ENCODE measurements at places on chromosomes 5 and 9.

GRCh38 chr5:111738118-111738517 lies 18.9 kb downstream of the NREP start:
- DNase-seq: no peak

GRCh38 chr9:136364942-136365774 lies 1.6 kb upstream of the DNLZ start:
- no peak for DNase-seq

GRCh38 chr5:126233256-126233655 lies 190.0 kb upstream of the GRAMD2B start:
- no peak for DNase-seq

GRCh38 chr5:115796656-115797055 lies 19.8 kb downstream of the CDO1 start:
- no peak for DNase-seq

DNA sequence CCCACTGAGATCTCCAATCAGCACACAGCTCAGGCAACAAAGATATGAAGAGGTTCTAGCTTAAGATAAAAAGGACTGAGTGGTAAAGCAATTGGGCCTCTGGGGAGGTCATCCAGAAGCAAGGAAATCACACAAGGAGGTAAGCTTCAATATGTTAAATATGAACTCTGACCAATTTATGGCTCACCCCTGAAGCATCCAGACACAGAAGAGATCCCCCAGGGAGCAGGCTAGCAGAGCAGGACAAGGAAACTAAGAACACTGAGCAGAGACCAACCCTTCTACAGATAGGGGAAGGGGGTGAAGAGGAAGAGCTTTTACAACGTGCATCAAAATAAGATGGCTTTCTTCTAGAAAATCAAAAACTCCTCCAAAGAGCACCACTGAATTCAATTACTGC lies 616.2 kb downstream of the DNAH5 start:
- no peak for DNase-seq

- DNase-seq: no peak
Observed at GRCh38 chr5:14665101-14665822, 744 bp downstream of the OTULIN start.

DNA sequence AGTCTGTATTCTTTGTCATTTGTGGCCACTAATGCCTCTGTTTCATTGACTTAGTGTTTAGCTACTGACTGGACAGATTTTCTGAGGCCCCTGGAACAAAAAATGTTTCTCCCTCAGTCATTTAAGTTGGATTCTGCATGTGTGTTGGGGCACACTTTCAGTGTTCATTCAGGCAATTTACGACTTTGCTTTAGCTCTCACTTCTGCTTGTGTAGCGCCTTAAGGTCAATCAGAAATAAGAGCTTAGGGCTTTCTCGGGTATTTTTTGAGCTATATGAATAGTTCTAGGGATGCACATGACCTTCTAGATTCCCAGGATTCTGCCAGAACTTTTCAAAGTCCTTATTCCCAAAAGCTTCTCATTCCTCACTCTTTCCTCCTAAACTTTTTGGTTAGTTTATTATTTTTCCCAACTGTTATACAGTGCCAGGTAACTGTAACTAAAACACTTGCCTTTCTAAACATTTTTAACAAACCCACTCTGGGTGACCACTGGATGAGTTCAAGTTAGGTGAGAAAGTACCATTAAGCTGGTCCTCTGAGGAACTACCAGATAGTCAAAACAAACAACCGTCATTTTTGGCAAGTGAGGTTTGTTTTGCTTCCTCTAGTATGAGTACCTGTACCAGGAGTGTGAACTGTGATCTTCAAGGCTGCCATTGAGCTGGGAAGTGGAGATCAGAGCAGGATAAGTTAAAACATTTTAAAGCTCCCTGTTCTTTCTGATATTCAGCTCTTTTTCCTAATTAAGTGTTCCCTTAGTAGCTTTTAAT lies 571.3 kb upstream of the TLE4 start:
- DNase-seq: no peak

DNA sequence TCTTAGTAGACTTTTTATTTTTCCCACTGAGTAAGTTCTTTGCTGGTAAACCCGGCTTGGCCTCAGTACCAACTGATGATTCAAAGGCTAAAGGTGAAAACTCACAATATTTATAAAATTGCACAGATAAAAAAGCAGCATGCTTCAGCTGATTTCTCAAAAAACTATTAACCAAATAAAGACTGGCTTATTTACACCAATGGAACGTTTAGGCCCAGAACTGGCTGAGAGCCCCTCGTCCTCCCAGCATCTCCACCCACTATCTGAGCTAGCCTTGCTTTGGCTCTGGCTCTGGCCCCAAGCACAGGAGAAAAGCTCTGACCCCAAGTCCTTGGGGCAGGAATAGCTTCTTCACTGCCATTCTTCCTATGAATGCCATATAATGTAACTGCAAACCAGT lies 68.5 kb downstream of the SPTLC1 start:
- DNase-seq: no peak

DNA sequence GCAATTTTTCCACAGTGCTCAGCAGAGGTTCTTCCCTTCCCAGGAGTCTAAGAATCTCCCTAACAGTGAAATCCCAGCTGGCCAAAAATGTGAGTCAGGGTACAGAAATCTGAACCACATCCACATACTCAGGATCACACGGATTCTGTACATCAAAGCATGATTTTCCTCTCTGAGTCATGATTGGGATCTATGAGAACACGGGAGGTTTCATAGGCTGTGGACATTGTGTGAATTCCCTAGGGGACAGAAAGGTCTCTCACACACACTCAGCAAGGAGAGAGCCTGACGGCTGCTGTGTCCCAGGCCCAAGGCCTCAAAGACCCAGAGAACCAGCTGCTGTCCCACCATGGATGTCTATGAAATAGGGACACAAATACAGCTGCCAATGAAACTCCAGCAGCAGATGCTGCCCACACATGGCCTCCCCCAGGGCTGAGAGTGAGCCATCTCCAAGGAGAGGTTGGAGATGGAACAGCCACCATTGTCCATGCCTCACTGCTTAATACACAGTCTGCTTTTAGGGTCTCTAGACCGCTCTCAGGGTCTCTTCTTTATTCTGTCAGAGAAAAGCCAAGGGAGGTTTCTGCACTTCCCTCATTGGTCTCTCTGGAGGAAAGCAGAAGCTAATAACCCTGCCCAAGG lies 102.7 kb downstream of the ADAMTS12 start:
- no peak for DNase-seq

DNA sequence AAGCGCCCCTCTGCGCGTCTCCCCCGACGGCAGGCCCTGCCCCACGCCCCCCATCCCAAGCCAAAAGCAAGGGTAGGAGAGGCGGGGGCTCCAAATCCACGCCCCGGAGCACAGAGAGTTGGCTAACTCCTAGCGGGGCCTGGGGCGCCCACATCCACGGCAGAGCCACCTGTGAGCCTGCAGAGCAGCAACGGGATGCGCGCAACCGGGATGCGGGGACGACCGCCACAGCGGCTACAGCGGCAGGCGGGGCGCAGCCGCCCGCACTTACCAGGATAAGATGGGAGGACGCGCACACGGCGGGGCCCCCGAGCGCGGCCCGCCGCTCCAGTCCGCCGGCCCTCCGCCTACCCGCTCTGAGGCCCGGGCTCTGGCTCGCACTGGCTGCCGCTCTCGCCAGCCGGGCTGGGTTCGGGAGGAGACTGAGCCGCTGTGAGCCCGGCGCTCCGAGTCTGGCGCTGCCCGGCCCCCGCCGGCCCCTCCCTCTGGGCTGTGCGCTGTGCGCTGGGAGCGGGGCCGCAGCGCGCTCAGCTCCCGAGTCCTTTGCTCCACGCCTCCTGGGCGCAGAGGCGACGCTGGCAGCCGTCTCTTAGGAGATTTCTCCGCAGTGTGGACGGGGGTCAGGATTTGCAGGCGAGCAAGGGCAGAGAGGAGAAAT lies at the start of gene SLC24A2:
Gene SLC24A2 (minus strand): TSS at position 424 of the 658 bp plus-strand sequence.
- DNase-seq: peak; percentile 34

DNA sequence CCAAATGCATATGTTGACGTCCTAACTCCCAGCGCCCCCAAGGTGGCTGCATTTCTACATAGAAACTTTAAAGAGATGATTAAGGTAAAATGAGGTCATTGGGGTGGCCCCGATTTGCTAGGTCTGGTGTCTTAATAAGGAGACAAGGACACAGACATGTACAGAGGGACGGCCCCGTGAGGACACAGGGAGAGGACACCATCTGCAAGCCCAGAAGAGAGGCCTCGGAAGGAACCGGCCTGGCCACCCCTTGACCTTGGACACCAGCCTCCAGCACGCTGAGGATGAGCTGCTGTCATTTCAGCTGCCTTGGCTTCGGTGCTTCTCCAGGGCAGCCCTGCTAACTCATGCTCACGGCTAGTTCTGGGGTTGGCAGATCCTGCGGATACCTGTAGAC lies 73.2 kb downstream of the MRPL36 start:
- DNase-seq: no peak

DNA sequence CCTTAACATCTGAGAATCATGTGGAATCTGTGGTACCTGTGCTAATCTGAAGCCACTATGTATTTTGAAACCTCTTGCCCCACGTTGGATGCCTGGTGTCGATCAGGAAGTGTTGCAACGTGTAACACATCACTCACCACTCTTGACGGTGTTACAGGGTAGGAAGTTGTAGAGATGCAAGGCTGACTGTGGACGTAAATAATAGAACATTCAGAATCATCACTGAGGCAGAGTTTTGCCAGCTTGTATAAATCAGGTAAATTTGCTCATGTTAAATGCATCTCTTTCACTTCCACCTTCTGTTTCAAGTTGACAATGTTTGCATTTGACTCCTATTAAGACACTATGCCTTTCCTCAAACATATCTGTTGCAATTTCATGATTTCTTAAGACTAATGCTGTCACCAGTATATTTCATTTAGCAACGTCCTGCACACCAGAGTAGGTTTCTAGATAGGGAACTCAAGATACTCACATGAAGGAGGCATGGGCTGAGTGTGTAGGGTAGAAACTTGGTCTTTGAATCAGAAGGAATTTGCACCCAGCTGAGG lies 38.1 kb downstream of the BASP1 start:
- DNase-seq: no peak

- no peak for DNase-seq
Observed at GRCh38 chr9:88308831-88309560, 79.2 kb upstream of the SPIN1 start.

GRCh38 chr5:27381686-27382085 lies 343.3 kb upstream of the CDH9 start:
- no peak for DNase-seq

- DNase-seq: no peak
Observed at GRCh38 chr5:132089363-132089762, 15.8 kb downstream of the CSF2 start.

DNA sequence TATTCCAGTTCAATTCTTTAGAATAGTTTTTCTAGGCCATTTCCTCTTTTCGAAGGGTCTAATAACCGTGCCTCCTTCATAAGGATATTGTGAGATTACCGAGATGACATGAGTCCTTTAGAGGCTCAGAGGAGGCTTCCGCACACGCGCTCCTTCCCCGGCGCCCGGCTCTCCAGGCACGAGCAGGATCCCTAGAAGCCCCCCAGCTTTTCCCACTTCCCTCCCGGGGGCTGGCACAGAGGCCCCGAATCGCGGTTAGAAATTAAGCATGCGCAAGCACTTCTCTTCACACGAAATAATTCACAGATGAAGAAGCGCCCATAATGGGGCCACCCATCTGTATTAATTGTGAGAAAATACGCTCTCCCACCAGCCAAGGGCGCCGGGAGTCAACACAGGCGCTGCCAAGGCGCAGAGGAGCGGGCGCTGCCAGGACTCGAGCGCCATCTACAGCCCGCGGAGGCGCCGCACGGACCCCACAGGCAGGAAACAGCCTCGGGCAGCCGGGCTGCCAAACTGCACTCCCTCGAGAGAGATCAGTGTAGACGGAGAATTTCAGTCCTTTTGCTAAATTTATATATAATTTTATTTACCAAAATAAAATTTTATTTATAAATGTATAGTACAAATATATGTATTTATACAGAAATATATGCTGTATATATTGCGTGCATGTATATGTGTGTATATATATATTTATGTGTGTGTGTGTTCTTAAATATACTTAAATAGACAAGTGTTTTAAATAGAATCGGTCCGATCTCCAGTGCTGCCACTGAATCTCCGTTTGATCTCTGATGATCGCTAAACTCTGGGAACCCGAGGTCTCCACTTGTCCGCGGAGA lies 258.1 kb upstream of the NFIL3 start:
- DNase-seq: peak; percentile 38

DNA sequence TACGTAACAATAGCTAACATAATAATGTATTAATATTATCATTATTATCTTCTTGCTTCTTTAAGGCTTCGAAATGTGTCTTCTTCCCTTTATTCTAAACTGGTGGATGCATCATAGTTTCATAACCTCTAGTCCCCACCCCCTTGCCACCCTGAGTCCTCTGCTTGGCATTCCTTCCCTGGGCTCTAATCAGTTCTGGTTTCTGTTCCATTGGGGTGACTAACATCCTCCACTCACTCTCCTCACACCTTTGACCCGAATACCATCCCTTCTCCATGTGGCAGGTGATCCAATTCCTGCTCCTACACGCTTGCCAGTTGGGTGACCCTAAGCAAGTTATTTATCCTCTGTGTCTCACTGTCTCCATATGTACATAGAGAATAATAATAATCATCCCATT lies 286.1 kb downstream of the TRPM3 start:
- DNase-seq: no peak

DNA sequence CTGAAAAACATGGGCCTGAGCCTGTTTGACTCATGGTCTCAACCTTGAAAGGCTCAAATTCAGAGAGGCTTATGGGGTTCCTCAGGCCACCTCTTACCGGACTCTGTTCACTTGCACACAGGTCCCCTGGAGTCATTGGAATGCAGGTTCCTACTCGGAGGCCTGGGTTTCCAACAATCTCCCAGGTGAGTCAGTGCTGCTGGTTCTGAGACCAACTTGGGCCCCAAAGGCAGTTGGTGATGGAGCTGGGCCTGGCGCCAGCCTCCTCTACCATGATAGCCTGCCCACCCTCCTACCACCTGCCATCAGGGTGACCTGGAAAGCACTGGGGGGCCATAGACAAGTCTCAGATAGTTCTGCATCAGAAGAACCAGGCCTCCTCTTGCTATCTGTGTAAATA lies 188.4 kb downstream of the RGS3 start:
- no peak for DNase-seq

- no peak for DNase-seq
Observed at GRCh38 chr5:2569774-2570542, 181.5 kb downstream of the IRX2 start.

- DNase-seq: no peak
Observed at GRCh38 chr5:1470762-1471211, 25.5 kb upstream of the SLC6A3 start.

DNA sequence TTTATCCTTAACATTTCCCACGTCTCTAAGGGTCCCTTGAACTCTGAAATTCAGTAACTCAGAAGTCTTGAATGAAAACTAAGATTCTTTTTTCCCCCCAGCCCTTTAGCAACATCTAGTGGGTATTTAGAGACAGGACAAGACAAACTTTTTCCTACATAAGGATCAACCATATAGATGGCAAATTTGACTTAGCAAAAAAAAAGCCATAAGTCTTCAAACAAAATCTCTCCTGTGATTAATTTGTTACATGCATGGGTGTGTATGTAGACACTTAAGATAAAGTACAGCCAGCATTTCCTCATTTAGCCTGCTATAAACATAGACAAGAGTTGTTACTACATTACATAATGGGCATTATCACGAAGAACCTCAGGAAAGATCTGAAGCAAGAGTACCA lies 29.1 kb upstream of the ANKRD31 start:
- no peak for DNase-seq

Data from nucleus accumbens (tissue), 56 donors.